LoVo (cell line): ENCODE measurements at places on chromosomes 3 and 15.

GRCh38 chr3:79602385-79602784 lies 165.4 kb downstream of the ROBO1 start:
- no peak for DNase-seq

- DNase-seq = no peak
Observed at GRCh38 chr15:52151353-52151752, 38.8 kb upstream of the BCL2L10 start.

DNA sequence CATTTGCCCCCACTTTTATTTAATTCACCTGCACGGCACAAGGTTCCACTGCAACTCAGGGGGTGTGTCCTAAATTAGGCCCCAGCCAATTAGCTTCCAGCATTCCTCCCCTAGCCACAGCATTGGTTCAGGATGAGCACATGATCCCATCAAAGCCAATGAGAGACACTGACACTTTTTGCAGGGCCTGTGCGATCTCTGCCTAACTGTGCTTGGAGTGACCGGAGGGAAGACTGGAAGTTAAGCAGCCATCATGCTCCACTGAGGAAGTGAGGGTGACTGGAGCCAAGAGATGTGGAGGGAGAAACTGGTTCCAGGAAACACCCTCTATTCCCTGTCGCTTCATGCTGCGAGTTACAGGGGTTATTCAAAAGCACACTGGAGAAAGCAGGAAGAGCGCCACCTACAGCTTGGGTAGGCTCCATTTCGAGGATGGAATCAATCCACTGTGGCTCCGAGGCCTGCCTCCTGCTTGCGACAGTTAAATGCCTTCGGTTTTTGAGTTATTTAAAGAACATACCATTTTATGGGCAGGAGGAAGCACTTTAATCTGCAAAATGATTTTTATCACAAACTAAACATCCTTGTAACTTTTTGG lies 122.2 kb upstream of the WNT5A start:
- no peak for DNase-seq

GRCh38 chr3:55521738-55522421 lies 34.8 kb upstream of the WNT5A start:
- no peak for DNase-seq

DNA sequence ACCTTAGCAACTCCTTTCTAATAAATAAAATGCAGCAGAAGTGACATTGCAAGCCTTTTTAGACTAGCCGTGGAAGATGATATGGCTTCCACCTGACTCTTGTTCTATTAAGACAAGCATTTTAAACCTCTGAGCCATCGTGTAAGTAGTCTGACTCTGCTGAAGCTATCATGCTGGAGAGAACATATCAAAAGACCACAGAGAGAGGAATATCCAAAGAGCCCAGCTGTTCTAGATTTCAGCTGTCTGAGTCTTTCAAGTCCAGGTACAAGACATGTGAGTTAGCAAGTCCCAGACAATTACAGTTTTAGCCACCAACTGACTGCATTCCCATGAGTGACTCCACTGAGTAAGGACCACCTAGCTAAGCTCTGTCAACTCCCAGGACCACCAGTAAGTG lies 517.0 kb upstream of the NAALADL2 start:
- DNase-seq = no peak
